ENCODE measurements at places on chromosomes 3 and 15.

DNA sequence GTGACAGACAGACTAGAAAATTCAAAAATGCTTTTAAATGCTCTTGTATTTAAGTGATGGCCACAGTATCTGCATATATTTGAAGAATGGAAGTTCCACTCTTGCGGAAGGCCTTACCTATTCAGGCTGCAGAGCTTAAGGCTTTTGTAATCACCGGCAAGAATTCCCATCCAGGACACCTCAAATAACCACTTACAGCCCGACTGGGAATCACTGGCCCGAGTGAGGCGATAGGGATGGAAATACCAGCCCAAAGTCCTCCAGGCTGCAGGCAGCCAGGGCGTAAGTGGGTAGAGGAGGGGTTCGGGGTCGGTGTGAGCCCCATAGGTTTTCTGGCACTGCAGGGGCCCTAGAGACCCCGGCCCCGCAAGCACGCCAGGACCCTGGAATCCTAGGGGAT is 9.5 kb downstream of the CMTM7 start:
- DNase-seq, result no peak

DNA sequence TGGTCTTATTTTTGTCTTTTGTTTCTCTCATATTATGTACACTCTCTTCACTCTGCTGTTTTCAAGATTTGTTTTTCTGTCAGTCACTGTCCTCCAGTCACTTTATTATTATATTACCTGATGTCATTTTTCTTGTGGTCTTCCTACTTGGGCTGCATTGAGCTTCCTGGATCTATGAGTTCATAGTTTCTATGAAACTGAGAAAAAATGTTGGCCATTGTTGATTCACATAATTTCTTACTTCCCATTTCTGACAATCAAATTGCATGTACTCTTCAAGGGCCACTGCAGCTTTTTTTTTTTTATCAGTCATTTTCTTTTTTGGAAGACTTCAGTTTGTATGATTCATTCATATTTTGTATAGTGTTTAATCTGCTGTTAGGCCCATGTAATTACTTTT is 1180.6 kb upstream of the GBE1 start:
- no peak for DNase-seq

- no peak for DNase-seq
These were observed 34.7 kb downstream of the MOBP start for GRCh38 chr3:39501968-39502837.

DNA sequence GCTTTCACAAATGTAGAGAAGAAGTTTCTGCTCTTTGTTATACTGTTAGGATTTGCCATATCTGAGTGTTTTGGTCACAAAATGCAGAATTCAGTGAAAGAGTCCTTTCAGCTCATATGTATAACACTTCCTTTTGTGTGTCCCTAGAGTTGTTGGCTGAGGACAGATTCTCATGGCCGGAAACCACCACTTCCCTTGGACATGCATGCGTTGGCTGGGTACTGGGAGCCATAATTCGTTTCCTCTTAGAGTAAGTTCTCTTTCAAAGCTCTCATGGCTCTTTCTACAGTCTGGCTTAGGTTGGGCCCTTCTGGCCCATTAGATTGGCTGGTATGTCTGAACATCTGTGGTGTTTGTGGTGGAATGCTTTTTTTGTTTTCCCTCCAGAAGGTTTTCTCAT is 298.5 kb downstream of the DIPK2A start:
- DNase-seq, result no peak

DNA sequence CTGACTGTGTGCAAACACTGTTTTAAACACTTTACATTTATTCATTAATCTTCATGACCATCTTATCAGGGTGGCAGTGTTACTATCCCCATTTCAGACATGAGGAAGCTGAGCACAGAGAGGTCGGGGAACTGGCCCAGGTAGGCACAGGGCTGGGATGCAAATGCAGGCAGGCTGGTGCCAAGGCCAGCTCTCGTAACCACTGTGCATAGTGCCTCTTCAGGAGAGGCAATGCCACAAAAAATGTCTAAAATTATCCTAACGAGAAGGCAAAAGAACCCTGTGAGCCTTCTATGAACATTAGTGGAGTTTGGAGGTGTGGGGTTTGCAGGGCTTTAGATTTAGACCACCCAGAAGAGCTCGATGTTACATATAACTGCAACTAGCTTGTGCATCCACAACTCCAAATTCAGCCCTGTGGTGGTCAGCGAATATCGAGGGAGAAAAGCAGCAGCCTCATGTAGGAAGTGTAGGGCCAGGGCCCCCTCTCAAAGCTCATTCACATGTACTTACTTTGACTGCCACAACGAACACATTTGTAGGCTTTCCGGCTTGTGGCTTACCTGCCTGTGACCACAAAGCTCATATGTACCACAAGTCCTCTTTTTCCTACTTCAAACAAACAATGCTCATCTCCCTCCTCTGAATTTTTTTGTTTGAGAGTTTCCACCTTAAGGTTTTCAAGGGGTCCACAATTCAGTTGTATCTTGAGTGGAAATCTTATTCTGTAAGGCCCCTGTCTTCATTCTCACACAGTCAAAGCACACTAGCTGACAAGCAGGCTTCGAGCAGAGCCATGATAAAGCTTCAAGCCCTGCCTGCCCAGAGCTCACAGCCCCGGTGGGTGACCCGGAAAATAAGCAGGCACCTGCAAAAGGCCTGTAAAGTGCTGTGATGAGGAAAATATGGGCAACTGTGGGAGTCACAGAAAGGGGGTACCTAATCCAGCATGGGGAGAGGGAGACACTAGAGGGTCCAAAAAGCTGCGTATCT is 722.9 kb upstream of the CFAP20DC start:
- no peak for DNase-seq

DNA sequence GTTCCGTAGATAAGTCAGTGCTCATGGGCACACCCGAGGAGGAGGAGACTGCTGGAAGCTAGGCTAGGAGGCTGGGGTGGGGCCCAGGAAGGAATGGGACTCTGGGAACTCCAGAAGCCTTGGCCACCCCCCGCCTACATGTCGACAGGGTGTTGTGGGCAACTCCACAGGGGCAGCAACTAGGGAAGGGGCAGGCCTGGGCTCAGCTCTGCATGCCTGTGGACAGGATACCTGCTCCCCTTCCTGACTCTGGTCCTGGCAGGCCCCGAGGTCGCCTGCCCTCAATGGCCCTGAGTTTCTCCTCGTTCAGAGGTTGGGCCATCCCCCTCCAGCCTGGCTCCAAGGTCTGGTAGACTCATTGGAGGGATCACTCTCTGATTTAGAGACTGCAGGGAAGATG is 138.9 kb upstream of the LINGO1 start:
- no peak for DNase-seq

DNA sequence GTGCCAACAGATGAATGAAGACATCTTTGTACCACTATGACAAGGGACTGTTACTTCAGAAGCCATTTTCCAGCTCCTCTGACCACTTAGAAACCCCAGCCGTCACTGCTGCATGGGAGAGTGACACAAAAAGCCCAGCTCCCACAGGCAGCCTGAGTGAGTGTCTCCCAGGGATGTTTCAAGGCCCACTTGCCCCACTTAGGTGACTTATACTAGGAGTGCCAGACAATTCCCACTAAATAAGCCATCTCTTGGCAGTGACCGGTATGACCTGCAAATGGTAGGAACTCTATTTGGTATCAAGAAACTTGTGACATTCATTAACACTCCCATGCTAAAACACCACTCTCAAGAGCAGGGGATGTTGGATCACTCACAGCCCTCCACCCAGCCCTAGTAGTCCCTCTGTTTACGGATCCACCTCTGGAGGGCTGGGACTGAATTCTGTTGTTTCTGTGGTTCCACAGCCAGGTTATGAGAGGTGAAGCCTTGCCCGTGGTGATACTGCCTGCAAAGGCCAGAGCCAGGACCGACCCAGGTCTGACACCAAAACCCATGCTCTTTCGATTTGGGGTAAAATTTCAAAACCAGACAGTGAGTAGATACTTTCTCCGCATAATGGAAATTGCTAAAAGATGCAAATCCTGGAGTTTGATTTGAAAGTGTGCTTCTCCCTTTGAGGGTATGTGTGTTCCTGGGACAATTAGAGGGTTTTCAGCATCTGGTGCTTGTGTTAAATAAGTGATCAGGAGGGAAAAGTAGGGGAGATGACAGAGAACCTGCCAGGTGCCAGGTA is 14.5 kb downstream of the RBP1 start:
- no peak for DNase-seq

- no peak for DNase-seq
These were observed 1.2 kb upstream of the ITIH4 start for GRCh38 chr3:52831500-52832301.

GRCh38 chr3:146818866-146819265 is 213.7 kb upstream of the PLSCR5 start:
- no peak for DNase-seq

GRCh38 chr3:172142864-172143451 is 103.6 kb downstream of the FNDC3B start:
- DNase-seq, result no peak

GRCh38 chr15:89408372-89409183 is 74.0 kb upstream of the POLG start:
- DNase-seq, result no peak

DNA sequence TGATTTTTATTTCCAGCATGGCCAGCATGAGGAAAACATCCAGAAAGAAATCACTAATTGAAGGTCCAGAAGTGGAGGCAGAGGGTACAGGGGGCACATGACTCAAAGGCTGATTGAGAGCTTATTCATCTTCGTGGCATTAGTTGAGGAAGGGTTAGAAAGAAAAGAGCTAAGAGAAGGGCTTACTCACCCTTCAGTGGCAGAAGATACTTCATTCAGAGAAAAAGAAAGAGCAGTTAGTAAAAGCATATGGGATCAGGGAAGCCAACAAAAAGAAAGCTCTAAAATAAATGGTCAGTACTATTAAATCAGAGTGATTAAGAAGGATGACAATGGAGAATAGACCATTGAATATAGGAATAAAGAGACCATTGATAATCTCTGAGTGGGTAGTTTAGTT is 25.2 kb downstream of the GAP43 start:
- no peak for DNase-seq

GRCh38 chr15:51401872-51402517 is 60.5 kb downstream of the GLDN start:
- no peak for DNase-seq

DNA sequence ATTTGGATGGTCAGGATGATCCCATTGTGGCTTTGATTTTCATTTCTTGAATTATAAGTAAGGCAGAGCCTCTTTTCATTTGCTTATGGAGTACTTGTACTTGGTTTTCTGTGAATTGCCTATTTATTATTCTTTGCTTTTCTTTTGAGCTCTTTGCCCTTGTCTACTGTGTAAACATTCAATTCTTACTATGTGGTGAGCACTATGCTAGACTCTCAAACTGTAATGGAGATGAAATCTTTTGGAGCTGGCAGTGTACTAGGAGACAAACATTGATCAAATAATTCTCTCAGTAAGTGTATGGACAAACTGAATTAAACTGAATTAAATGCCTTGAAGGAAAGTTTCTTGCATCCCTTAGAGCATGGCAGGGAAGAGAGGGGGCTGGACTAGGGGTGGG is 87.0 kb upstream of the NR2E3 start:
- no peak for DNase-seq

DNA sequence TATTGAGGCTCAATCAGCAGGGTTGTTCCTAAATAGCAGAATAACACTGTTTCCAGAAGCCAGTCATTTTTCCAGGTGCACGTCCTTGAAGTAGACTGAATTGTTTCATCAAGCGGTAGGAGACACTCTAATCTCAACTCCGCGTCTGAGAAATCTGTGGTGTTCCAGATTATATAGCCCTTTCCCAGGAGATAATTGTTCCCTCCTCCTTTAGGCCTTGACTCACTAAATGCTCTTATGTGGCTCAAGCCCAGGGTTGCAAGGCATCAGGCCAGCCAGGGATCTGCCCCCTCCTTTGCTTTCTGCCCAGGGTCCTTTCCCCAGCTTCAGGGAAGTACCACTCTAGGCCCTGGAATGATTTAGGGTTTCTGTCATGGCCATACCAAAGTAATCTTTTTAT is 5.7 kb upstream of the HLTF start:
- DNase-seq, result no peak

DNA sequence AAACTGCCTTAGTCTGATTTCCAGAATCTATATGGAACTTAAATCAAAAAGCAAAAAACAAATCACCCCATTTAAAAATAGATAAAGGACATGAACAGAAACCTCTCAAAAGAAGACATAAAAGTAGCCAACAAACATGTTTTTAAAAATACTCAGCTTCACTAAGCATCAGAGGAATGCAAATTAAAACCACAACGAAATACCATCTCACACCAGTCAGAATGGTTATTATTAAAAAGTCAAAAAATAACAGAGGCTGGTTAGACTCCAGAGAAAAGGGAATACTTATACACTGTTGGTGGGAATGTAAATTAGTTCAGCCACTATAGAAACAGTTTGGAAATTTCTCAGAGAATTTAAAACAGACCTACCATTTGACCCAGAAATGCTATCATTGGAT is 367.9 kb downstream of the ZIC4 start:
- no peak for DNase-seq

DNA sequence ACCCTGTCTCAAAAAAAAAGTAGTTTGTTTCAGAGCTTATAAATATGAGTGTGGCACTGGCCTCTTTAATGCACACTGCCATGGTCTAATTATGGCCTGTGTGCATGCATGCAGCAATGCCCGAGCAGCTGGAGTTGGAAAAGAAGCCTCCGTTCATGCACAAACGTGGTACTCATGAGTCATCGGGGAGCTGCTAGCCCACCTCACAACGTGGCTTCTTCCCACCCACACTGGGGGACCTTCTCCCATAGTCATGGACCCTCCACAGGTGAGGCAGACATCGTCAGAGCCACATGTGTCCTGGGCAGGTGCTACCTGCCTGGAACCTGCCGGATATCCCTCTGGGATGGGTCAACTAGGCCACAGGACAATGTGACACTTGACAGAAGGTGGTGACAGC is 66.7 kb downstream of the ATP10A start:
- DNase-seq, result no peak

DNA sequence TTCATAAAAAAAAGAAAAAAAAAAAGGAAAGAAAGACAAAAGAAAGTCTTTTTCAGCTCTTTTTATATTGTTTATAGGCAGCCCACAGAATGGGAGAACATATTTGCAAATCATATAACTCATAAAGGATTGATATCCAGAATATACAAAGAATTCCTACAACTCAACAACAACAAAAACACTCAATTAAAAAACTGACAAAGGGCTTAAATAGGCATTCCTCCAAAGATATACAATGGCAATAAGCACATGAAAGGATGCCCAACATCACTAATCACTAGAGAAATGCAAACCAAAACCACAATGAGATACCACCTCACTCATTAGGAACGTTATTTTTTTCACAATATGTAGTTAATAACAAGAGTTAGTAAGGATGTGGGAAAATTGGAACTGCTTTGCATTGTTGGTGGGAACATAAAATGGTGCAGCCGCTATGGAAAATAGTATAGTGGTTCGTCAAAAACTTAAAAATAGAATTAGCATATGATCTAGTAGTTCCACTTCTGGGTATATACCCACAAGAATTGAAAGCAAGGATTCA is 54.2 kb upstream of the CMTM8 start:
- no peak for DNase-seq

GRCh38 chr3:182818296-182818978 is 25.1 kb downstream of the ATP11B start:
- DNase-seq, result no peak

Data from SK-N-DZ (cell line).